ENCODE measurements at places on chromosomes 13 and 19.

GRCh38 chr19:47681936-47682335 lies 31.3 kb upstream of the EHD2 start:
- DNase-seq = no peak

- DNase-seq = no peak
Measured at GRCh38 chr19:19285686-19286085, 12.6 kb upstream of the TM6SF2 start.

GRCh38 chr19:29527500-29528328 lies 1.9 kb downstream of the VSTM2B start:
- no peak for DNase-seq

- no peak for DNase-seq
Measured at GRCh38 chr13:31862828-31863227, 123.5 kb downstream of the RXFP2 start.

DNA sequence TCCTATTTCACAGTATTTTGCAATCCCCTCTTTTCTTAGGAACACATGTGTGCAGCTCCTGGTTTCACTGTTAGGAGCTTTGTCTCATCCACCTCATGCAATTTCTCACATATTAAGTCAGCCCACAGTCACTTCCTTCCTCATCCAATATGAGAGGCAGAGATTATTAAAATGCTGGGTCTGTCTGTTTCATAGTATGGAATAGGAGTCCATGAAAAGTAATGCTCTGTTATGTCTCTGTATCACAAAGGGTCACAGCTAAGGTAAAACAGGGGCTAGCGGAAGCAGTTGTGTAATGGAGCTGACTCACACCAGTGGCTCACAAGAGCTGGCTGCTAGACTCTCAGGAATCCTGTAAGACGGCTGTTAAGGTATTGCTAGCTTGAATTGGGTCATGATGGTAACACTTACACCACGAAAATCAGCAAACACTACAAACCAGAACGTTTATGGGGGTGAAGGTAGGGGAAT lies 216.5 kb downstream of the EFNB2 start:
- DNase-seq = peak; percentile 98

- DNase-seq = no peak
Measured at GRCh38 chr19:37716140-37716539, 3.4 kb downstream of the ZNF607 start.

GRCh38 chr19:40519352-40520322 lies 52.8 kb downstream of the SPTBN4 start:
- DNase-seq = peak; percentile 44

DNA sequence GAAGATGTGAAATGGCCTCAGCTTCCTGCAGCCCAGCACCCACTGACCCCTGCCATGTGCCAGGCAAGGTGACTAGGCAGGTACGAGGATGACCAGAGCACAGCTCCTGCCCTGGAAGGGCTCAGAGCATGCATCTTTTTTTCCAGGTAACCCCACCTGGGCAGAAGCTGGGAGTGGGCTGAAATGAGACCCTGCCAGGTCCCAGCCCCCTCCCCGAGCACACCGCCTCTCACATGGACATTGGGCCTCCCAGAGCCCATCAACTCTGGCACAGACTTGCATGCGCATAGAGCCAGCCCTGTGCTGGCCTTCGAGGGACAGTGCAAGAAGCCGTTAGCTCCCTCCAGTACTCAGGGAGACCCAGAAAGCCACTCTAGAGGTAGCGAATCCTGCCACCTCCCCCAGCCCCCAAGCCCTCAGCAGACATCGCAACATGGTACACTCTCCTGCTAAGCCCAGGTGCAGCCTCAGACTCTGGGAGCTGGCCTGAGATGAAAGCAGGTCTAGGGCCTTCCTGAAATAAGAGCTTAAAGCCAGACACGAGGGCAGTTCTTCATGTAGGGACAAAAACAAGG lies 8.9 kb upstream of the VSTM2B start:
- no peak for DNase-seq

GRCh38 chr19:53509845-53510244 lies 28.1 kb upstream of the ZNF331 start:
- DNase-seq = no peak

DNA sequence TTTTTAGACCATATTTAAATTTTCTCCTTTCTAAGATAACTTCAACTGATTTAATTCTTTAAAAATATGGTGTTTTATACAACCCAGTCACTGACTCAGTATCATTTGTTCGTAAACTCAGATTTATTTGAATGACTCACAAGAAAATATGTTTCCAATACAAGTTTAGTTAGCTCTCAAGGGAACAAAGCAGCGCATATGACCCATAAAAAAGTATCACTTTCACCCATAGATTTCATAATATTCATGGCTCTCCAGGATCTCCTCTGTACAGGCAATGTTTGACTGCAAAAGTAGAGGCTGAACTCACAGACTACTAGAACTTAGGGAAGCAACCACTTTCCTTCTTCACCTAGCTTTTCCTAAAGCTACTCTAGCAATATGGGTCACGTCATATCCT lies 405.6 kb upstream of the PCDH9 start:
- DNase-seq = peak; percentile 22

GRCh38 chr19:45817725-45818301 lies 2.7 kb upstream of the RSPH6A start:
- no peak for DNase-seq

DNA sequence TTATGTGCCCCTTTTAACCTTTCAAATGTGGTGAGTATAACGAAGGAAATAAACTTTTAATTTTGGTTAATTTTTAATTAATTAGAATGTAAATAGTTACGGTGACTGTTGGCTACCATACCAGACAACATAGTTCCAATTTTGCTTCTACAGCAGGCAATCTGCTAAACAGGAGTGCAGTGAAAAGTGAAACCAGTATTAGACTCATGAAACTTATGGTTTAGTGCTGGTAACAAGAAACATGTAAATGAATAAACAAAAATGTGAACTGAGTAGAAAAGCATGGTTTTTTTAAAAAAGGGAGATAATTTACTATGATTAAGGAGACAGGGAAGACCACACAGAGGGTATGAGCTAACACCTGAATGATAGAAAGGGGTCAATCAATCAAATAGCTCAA lies 478.4 kb downstream of the PCDH9 start:
- no peak for DNase-seq

DNA sequence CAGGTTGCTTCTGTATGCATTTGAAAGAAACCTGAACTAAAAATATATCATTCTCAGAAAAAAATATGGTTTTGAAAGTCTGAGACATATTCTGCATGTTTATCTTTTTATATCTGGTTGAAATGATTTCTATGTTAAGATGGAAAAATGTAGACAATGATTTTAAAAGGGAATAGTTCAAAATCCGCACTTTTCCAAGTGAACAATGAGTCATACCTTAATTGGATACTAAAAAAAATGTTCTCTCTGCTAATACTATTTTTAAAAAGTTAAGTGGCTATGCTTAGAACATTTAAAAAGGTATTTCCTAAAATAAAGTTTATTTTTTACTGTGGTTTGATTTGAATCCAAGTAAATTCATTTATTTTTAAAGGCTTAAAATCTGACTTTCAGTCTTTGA lies 801.4 kb downstream of the SLITRK6 start:
- no peak for DNase-seq

- no peak for DNase-seq
Measured at GRCh38 chr19:3788996-3789778, 3.0 kb upstream of the MATK start.

DNA sequence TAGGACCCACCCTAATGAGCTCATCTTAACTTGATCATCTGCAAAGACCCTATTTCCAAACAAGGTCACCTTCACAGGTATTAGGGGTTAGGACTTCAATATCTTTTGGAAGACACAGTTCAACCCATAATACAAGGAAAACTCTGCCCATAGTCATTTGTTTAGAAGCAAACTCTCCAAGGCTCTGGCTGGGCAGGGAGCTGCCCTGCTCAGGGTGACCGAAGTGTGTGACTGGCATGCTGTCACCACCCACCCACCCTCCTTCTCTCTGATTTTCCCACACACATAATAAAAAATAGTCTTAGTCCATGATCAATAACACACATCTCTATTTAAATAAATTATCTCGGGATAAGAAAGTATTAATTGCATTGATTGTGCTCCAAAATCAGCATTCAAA lies 161.1 kb downstream of the KCTD15 start:
- no peak for DNase-seq

DNA sequence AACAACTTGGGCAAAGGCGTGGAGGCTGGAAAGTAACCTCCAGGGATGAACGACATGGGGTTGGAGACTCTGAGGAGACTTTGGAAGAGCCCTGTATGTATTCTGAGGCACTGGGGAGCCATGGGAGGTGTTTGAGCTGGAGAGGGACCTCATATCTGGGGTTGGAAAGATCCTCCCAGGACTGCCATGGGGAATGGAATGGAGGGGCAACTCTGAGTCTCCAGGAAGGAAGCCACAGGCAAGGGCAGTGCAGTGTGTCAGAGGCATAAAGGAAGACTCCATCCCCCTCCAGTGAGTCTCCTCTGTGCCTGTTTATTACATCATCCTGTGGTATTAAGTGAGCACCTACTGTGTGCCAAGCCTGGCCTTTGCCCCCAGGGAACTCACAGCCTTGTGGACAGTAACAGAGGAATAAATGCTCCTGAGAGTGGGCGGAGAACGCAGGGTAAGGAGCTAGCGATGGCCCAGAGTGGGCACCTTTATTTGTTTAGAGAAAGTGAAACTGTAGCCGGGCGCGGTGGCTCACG lies 7.7 kb downstream of the PEAK3 start:
- DNase-seq = no peak

- no peak for DNase-seq
Measured at GRCh38 chr19:7492558-7492957, 3.7 kb upstream of the PEX11G start.

- DNase-seq = peak; percentile 39
Measured at GRCh38 chr19:41706741-41707501, 1.5 kb upstream of the CEACAM5 start.

- DNase-seq = peak; percentile 44
Measured at GRCh38 chr19:6088602-6089049, 21.7 kb downstream of the RFX2 start.

DNA sequence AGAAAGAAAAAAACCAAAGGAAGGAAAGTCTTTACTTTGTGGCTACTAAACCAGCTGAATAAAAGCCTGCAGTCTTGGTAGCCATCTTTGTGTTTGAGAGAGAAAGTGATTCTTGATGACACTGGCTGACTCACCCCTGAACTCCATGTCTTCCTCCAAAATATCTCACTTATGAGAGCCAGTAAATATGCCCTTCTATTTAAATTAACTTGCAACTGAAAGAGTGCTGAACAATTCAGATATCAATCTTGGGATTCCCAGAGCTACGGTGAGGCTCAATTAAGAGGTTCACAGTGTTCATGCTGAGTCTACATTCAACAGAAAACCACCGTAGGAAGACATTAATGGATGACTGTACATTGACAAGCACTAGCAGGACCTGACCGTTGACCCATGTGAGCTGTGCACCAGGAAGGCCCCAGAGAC lies 57.9 kb downstream of the KCTD12 start:
- no peak for DNase-seq

DNA sequence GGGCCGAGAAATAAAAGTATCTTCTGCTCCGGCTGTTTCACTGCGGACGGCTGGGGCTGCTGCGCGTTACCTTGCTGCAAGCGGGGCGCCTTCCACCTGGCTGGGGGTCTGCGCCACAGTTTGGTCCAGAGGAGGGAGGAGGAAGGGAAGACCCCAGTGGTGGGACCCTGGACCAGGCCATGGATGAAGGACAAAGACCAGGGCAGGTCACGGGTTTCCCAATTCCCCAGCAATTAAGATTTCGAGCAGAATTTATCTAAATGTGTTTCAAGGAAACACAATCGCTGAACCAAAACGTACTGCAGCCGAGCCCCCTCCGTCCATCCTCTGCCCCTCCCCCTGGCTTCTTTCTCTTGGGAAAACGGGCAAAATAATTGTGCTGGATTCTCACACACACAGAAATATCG lies 2.9 kb downstream of the SOX1 start:
- DNase-seq = no peak

- DNase-seq = no peak
Measured at GRCh38 chr19:19627621-19628500, at the start of gene LPAR2. TSS of gene LPAR2 (minus strand) at chr19:19628220. CDS start at chr19:19627275, 945 bp downstream.

- DNase-seq = peak; percentile 79
Measured at GRCh38 chr19:6048793-6049405, 61.4 kb downstream of the RFX2 start.

- no peak for DNase-seq
Measured at GRCh38 chr19:42273407-42274064, 4.5 kb downstream of the CIC start.

GRCh38 chr19:5917431-5918107 lies 3.5 kb downstream of the CAPS start:
- no peak for DNase-seq

Data from choroid plexus epithelial cell (primary cell).